GM13977 (cell line): ENCODE measurements at places on chromosomes 11 and 22.

- DNase-seq: no peak
Observed at GRCh38 chr11:116376547-116376946, 396.2 kb downstream of the BUD13 start.

GRCh38 chr11:127110542-127110941, 110.0 kb upstream of the KIRREL3 start:
- DNase-seq: no peak

- no peak for DNase-seq
Observed at GRCh38 chr11:16261836-16262644, 94.3 kb downstream of the SOX6 start.

- DNase-seq: no peak
Observed at GRCh38 chr11:117601006-117601708, 195.9 kb downstream of the DSCAML1 start.

- DNase-seq: no peak
Observed at GRCh38 chr22:45999379-45999971, 22.5 kb upstream of the WNT7B start.

DNA sequence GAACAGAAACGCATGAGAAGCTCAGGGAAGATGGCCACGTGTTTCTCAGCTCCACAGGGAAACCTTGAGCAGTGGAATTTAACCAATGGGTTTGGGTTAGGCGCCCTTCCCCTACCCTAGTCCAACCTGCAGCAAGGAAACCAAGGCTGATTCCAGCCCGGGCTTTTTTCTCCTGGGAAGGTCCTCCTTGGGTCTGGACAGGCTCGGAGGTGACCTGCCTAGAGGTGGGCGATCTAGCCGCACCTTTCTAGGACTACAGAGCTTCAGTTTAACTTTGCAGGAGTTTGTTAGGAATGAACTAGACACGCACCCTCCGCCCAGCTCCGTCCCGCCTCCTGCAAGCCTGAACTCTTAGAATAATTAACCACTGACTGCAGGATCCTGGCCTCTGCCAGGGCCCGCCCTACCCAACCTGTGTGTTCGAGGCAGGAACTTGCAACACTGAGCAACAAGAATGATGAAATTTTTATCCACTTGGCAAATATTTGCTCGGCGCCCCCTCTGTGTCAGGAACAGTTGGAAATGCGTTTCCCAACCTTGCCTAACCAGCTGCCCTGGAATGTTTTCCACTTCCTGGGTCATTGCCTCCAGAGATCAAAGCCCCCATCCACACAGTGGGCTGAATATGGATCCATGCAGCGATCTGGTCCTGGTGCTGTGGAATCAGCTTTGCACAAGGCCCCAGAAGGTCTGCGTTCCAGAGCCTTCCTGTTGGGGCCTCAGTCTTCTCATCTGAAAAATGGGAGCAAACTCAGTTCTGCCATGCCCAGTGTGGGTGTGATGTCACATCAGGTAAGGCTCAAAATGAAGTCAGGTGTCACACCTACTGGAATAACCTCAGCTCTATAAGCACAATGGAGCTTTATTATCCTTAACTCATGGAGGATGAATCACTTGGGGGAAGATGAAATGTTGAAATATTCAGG, 13.3 kb downstream of the MPST start:
- DNase-seq: no peak
